SK-N-SH (cell line): ENCODE measurements at places on chromosomes 11 and 22.
A peak's percentile ranks its signal among the peaks of the same experiment; 100 is the strongest.

DNA sequence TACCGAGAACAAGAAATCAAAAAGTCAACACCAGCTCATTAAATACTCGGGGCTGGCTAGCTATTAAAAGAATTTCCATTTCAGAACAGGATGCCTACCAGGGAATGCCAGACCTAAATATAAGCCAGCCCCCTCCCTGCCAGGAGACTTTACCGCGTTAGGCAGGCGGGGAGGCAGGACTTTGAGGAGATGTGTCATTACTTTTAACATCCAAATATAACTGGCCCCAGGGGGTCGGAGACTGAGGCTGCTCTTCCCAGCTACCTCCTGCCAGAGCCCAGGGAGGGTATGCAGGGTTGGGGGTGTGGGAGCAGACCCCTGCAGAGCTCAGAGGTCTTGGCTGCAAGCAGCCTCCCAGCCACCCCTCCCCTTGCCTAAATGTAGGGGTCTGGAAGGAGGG lies 183.5 kb downstream of the DSCAML1 start:
- no peak for DNase-seq

DNA sequence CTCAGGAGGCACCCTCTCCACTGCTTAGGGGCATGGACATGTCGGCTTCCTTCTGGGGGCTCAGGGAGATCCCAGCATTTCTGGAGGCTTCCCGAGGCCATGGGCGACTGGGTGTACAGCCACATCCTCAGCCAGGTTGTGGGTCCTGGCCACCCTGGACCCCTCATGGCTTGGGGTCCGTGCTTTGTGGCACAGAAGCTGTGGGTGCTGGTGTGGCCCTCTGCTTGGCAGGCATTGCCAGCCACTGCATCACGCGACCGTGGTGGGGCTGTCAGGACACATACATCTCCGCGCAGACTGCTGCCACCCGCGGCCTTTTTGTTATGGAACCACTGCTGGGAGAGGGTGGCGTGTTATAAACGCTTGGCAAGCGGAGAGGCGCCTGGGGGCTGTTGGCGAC lies 1174.9 kb downstream of the BRD1 start:
- DNase-seq: no peak

GRCh38 chr22:28798810-28799605 lies 1.4 kb downstream of the XBP1 start:
- DNase-seq: peak; percentile 57

GRCh38 chr11:95750101-95750500 lies 39.5 kb downstream of the FAM76B start:
- no peak for DNase-seq

- DNase-seq: peak; percentile 43
Observed at GRCh38 chr11:14202251-14203196, 156.5 kb downstream of the RRAS2 start.

- no peak for DNase-seq
Observed at GRCh38 chr11:33044285-33044756, 4.9 kb downstream of the TCP11L1 start.

- no peak for DNase-seq
Observed at GRCh38 chr22:27987557-27987956, 68.5 kb upstream of the PITPNB start.

GRCh38 chr11:9662273-9662672 lies 1.6 kb upstream of the SWAP70 start:
- no peak for DNase-seq

- DNase-seq: no peak
Observed at GRCh38 chr11:11069841-11070835, 212.3 kb upstream of the ZBED5 start.

DNA sequence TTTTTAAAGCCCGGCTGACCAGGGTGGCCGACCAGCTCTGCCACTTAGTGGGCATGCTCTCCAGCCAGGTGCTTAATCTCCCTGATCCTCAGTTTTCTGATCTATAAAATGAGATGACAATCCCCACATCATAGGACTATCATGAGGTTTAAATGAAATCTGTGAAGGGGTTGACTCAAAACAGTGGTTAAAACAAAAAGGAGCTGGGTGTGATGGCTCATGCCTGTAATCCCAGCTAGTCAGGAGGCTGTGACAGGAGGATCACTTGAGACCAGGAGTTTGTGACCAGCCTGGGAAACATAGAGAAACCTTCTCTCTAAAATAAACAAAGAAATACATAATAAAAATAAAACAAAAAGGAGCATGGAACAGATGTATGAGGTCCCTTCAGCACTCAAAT lies 3.6 kb upstream of the C11orf86 start:
- no peak for DNase-seq

DNA sequence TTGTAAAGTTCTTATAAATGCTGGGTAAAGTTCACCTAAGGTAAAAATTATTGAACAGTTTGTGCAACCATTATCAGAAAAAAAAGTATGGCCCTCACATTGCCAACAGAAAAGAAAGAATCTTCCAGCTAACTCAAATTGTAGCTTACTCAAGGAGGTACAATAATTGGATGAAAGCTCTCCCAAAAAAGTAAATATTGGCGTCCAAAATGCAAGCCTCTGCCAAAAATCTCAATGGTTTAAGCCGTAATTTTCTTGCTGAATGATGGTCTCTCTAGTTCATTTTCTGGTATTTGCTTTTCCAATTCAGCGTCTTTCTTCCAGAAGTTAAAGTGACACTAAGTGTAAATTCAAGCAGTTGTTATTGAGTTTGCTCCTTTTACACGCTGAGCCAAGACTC lies 727.3 kb downstream of the LRRC4C start:
- no peak for DNase-seq

GRCh38 chr11:8020244-8020597 lies 33.1 kb downstream of the EIF3F start:
- DNase-seq: no peak

DNA sequence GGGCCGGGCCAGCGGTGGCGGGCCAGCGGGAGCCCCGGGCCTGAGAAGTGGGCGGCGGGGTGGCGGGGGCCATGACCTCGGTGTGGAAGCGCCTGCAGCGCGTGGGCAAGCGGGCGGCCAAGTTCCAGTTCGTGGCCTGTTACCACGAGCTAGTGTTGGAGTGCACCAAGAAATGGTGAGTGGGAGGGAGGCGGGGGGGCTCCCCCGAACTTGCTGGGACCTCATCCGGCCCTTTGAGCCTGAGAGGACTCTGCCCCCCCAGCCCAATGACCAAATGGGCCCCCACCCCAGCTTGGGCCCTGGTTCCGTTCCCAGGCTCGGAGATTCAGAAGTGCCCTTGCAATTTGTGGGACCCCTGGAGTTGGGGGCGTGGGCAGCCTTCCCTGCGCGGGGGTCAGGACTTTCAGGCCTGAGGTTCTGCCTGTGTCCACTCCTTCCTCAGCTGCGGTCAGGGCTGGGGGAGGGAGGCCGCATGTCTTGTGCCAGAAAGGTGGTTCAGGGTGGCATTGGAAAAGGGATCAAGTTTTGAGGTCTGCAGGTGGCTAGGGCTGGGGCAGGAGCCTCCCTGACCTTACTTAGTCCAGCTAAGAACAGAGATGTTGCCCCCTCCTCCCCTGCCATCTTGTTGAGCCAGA lies 496 bp downstream of the EHBP1L1 start:
- no peak for DNase-seq

GRCh38 chr22:43889860-43890253 lies 2.0 kb downstream of the PNPLA5 start:
- peak; percentile 23 for DNase-seq

DNA sequence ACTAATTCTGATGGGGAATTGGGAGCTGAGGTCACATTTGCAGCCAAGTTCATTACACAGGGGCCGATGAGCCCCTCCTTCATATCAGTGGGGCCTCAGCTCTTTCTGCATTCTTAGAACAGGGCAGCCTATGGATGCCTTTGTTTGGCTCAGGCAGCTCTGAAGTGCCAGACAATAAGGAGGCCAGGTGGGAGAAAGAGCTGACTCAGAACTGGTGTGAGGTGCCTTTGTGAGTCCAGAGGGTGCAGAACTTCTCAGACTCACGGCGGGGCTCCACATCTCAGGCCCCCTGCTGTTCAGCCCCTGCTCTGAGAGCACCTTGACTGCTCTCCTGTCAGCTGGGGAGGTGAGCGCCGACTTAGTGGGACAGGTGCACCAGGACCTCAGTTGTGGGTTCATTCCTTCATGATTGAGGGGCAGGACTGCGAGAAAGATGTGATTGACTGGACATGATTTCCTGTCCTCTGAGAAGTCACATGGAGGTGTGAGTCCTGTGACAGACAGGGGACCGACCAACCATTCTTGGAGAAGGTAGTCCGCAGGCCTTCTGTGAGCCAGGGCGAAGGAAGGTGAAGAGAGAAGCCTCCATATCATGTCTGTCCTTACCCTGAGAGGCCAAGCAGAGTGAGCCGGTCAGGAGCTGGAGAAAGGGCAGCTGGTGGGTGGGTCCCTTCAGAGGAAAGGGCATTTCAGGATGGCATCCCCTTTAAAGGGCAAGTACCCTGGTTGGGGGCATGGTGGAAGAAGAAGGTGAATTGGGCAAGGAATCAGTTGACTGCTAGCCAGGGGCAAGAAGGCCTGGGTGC lies 245.0 kb upstream of the TBCEL start:
- DNase-seq: no peak

DNA sequence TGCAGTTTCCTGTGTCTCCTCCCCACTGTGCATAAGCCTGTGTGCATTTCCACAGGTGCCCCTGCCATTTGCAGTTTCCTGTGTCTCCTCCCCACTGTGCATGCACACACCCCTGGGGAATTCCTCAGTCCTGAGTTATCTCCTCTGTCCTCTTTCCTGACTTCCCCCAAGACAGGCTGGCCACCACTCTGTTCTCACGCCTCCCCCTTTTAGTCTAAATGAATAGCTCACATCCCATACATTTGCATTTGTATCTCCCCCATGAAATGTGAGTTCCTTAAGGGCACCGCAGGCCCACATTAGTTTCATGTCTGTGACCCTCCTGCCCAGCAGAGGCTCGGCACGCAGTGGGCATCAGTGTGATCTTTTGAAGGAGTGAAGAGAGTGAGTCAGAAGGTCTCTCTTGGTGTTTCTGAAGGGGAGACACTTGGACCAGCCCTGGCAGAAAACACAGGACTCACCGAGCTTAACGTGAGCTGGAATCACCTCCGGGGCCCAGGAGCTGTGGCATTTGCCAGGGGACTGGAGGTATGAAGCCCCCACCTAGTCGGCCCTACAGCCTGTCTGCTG lies 6.2 kb downstream of the LRRC74B start:
- no peak for DNase-seq

DNA sequence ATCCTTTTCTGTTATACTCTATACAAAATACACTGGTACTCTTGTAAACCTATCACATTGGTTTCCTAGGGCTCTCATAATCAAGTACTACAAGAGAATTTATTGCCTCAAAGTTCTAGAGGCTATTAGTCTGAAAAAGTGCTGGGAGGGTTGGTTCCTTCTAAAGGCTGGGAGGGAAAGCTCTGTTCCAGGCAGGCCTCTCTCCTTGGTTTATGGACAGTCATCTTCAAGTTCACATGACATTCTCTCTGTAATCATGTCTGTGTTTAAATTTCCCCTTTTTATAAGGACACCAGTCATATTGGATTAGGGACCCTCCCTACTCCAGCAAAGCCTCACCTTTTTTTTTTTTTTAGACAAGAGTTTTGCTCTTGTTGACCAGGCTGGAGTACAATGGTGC lies 9.1 kb downstream of the SLC36A4 start:
- no peak for DNase-seq

DNA sequence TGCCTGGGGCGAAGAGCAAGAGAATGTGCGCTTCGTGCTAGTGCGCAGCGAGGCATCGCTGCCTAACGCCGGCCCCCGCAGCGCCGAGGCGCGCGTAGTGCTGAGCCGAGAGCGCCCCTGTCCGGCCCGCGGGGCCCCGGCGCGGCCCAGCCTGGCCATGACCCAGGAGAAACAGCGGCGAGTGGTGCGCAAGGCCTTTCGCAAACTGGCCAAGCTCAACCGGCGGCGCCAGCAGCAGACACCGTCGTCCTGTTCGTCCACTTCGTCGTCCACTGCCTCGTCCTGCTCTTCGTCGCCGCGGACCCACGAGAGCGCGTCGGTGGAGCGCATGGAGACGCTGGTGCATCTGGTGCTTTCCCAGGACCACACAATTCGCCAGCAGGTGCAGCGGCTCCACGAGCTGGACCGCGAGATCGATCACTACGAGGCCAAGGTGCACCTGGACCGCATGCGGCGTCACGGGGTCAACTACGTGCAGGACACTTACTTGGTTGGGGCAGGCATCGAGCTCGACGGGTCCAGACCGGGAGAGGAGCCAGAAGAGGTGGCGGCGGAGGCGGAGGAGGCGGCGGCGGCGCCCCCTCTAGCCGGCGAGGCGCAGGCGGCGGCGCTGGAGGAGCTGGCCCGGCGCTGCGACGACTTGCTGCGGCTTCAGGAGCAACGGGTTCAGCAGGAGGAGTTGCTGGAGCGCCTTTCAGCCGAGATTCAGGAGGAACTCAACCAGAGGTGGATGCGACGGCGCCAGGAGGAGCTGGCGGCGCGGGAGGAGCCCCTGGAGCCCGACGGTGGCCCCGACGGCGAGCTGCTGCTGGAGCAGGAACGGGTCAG lies 1.0 kb downstream of the RASSF10 start:
- DNase-seq: peak; percentile 68

GRCh38 chr11:85595285-85595884 lies 31.8 kb downstream of the DLG2 start:
- DNase-seq: peak; percentile 32

DNA sequence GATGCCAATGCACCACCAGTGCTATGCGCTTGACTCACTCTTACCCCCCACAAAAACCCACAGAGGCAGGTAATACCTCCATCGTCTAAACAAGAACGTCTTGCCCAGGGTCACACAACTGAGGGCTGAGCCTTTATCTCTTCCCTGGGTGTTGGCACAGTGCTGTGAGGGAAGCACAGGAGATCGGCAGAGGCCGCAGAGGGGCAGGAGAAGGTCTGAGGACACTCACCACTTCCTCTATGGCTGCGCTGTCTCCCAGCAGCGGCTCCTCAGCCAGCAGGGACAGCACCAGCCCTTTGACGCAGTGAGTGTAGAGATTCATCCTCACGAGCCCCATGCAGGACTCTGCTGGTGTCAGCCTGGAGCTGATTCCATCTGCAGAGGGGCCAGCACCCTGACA lies 19.9 kb downstream of the HPS4 start:
- DNase-seq: no peak

- no peak for DNase-seq
Observed at GRCh38 chr11:103735497-103736032, 300.9 kb upstream of the DDI1 start.

DNA sequence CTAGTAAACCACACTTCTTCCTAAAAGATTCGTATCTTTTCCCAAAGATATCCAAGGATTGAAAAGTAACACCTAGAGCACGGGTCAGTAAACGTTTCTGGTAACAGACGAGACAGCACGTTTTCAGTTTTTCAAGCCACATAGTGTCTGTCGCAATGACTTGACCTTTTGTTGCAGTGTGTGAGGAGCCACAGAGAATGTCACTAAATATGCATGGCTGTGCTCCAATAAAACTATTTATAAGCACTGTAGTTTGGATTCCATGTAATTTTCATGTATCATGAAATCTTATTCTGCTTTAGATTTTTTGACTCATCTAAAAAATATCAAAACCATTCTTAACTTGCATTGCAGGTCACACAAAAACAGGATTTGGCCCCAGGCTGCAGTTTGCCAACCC lies 18.3 kb upstream of the MICAL3 start:
- no peak for DNase-seq

GRCh38 chr11:27696115-27696514 lies 4.1 kb downstream of the BDNF start:
- DNase-seq: no peak
